Tibial nerve (tissue), 4 donors: ENCODE measurements at places on chromosomes 7 and 10. TPM values are rescaled to one million over a fixed set of nuclear protein-coding genes. Genes with fewer than 3 reads are reported as not detected.

DNA sequence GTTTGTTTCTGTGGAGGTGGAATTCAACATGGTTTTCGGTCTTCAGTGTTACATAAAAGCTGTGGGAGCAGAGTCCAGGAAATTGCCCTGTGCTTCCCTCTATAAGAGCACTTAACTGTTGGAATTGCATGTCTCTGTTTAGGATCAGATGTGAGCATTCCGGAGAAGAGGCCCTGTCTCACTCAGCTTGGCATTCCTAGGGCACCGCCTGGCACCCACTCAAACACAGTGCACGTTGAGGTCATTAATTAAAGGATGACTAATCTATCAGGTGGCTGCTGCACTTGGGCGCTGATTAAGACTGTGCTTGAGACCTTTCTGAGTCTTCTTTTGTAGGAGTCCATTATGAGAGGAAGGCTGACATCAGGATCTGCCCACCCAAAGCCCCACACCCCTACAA lies 82.8 kb upstream of the VIPR2 start:
- DNase-seq, result no peak

DNA sequence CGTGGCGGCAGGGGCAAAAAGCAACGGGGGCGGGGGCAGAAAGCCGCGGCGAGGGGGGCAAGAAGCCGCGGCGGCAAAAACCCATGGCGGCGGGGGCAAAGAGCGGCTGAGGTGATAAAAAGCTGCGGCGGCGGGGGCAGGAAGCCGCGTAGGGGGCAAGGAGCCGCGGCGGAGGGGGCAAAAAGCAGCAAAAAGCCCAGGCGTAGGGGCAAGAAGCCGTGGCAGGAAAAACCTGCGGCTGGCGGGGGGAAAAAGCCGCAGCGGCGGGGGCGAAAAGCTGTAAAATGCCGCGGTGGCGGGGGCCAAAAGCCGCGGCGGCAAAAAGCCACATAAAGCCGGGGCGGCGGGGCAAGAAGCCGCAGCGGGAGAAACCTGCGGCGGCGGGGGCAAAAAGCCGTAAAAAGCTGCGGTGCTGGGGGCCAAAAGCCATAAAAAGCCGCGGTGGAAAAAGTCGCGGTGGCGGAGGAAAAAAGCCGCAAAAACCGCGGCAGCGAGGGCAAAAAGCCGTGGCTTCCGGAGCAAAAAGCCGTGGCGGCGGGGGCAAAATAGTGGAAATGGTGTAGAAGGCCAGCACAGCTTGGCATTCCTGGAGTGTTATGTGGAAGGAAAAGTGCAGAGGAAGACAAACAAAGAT lies 487.8 kb downstream of the ZNF33B start:
- DNase-seq, result no peak

GRCh38 chr7:41002741-41003610 lies 699.9 kb downstream of the INHBA start:
- DNase-seq, result no peak

- no peak for DNase-seq
Observed at GRCh38 chr7:100476101-100476780, 2.8 kb downstream of the TSC22D4 start.

- DNase-seq, result no peak
Observed at GRCh38 chr7:4835398-4836205, 26.2 kb downstream of the PAPOLB start.

GRCh38 chr10:120422457-120422856 lies 34.6 kb upstream of the PLPP4 start:
- DNase-seq, result no peak

- no peak for DNase-seq
Observed at GRCh38 chr7:90383422-90383821, 19.8 kb upstream of the CLDN12 start.

GRCh38 chr10:14605231-14605925 lies 169.3 kb downstream of the FAM107B start:
- DNase-seq, result no peak

DNA sequence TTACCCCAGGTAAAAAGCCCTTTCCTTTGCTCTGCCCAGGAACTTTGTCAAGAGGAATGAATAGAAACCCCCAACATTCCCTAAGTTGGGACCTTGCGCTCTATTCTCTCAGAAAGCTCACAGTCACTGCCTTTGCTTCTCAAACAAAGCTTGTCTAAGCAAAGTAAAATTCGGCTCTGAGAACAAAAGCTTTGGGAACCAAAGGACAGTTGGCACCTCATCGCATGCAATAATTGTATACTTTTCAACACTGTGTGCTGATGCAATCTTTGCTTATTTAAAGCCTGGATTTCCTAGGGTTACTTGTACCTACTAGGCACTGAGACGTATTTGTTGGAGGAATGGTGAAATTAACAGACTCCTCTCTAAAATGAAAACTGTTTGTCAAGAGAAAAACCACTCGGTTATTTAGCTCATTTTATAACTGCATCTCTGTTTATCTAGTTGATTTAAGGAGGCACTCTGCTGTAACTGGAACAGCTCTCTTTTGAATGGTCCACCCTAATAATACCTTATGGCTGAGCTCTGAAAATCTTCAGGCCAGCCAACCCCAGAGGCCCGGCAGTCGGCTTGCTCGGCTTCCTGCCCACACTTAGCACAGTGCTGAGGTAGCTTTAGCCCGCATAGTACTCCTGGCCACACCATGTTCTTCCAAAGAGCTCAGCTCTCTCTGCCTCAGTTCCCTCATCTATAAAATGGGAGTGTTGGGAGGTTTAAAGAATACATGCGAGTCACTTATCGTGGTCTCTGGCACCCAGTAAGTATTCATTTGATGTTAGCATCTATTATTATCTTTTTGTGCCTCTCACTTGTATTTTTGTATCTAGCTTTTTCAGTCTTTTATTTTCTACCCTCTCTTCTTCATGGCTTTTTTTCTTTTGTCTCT lies 80.2 kb upstream of the PRR15 start:
- DNase-seq, result no peak

DNA sequence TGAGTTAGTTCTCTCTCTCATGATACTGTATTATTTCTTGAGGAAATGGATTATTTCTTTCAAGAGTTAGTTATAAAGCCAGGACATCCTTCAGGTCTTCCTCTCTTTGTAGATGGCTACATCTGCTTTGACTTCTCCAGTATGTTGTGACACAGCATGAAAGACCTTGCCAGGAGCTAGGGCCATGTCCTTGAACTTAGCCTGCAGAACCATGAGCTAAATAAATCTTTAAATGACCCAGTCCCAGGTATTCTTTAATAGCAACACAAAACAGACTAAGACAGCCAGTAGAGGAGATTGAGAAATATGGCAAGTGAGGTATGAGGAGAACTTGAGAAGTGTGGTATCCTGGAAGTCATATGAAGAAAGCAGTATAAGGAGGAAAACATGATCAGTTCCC lies 214.9 kb upstream of the PPP1R3A start:
- no peak for DNase-seq

- no peak for DNase-seq
Observed at GRCh38 chr10:128642023-128642422, 515.8 kb upstream of the MKI67 start.

- DNase-seq, result no peak
Observed at GRCh38 chr7:66157060-66157459, 42.4 kb downstream of the CRCP start.

DNA sequence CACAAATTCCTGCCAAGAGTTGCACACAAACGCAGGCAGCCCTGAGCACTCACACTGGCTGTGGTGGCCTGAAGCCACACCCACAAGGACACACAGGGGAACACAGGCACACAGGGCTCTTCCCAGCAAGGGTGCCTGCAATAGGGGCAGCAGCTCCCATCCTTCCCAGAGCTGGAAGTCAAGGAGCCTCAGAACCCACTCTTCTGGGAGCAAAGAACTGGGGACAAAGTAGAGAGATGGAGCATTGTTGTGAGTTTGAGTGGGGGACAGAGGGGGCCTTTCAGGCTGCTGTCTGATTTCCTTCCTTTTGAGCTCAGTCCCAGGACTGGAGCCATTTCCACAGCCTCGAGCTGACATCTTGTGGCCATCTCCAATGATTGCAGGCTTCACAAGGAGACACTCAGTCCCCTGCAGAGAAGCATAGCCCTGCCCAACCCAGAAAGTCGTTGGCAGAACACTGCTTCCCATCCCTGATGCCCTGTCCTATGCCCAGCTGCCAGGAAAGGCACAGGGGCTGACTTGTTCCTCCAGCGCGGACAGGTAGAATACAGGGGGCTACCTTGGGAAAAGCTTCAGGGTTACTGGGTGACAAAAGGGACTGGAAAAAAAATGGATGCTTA lies 34.4 kb upstream of the SLF2 start:
- no peak for DNase-seq

GRCh38 chr7:133330085-133330484 lies 77.2 kb downstream of the EXOC4 start:
- DNase-seq, result no peak

- no peak for DNase-seq
Observed at GRCh38 chr7:69723663-69724062, 125.4 kb downstream of the AUTS2 start.

DNA sequence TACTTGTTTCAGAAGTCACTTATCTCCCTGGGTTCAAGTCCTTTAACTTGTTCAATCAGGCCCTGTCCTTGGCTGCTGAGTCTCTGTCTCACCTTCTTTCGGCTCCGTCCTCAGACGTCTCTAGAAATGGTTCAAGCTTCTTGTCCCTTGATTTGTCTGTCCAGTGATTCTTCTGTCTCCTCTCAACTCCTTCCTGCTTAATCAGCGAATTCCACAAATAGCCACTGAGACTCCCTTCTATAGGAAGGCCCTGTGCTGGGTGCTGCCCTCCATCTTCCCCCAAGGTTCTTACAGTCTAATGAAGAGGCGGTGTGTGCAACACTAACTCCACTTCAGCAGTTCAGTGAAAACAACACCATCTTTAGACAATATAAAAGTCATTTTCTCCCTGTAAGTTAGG lies 12.7 kb downstream of the FAM241B start:
- no peak for DNase-seq

- no peak for DNase-seq
Observed at GRCh38 chr7:129886167-129886817, 66.5 kb downstream of the UBE2H start.

DNA sequence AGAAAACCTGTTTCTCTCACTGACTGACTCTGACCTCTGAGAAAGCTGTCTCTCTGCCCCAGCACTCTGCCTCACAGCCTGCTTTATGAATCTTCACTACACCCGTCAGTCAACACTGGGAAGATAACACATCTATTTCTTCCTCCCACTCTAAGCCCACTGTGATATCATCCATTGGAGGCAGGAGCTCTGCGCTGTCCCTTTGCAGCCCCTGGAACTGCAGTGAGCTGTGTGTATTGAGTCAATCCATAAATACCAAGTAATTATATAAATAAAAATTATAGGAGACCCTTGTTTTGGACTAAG lies 17.2 kb upstream of the FXYD4 start:
- DNase-seq, result no peak

DNA sequence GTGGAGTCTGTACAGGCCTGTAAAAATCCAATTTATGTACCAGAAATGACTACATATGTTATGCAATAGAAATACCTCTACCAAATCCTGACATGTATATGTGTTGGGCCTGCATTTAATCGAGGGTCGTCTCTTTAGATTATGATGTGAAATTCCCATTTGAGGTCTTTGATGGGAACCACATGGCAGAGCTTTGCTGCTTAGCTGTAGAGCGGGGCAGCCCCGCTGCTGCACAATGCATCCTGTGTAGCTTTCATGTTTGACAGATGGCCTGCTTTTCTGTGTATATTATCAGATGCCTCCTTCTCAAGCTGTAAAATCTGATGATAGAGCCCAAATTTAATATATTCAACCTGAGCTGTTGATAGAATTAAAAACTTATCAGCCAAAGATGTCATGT lies 65.8 kb downstream of the RAB18 start:
- DNase-seq, result no peak

- DNase-seq, result no peak
Observed at GRCh38 chr10:8790390-8790789, 735.9 kb downstream of the GATA3 start.

- DNase-seq, result no peak
Observed at GRCh38 chr7:8965177-8965576, 531.8 kb downstream of the NXPH1 start.

DNA sequence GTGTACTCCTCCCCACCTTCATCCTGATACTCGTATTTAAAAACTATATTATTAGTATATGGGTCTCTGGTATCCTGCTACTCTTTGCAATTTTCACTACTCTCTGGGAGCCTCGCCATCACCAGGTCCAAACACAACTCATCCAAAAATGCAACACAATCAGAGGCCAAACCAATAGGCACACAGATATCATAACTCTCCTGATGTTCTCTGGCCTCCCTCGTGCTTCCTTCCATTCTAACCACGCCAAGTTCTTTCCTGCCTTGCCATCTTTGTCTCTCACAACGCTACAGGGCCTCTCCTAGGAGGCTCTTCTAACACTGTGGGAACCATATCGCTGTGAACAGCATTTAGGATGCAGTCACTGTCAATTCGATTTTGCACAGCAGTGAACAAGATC lies 7.3 kb downstream of the RHEB start:
- no peak for DNase-seq

DNA sequence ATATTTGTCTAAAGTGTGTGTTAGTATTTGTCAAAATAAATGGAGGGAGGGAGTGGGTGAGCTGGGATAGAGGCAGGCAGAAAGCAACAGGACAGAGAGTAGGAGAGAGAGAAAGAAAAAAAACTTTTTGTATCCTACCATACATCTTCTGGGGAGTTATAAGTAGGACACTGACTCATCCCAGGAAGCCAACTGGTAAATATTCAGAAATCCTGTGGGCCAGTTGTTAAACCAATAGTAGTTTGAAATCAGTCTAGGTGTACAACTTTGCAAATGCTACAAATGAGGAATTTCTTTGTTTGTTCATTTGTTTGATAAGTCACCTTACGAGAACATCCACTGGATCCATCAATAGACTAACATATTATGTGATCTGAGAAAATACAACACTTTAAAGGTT lies 980.9 kb downstream of the GATA3 start:
- DNase-seq, result no peak

GRCh38 chr10:42475168-42476098 lies 162.9 kb downstream of the ZNF33B start:
- no peak for DNase-seq

GRCh38 chr7:131826960-131827359 lies 270.5 kb upstream of the PODXL start:
- DNase-seq, result no peak

- DNase-seq, result no peak
Observed at GRCh38 chr7:19437446-19437845, 271.4 kb downstream of the POLR1F start.

- no peak for DNase-seq
Observed at GRCh38 chr10:14727465-14727864, 47.2 kb downstream of the FAM107B start.

Gene MAD1L1
- 60.3 TPM for total RNA-seq

Gene HOXA10
- total RNA-seq, result 34.1 TPM

Gene LIPN
- not detected for total RNA-seq

Gene SPDYE9
- total RNA-seq, result not detected

Gene ZNF488
- not detected for total RNA-seq

Gene BCCIP
- 40.0 TPM for total RNA-seq

Gene BAMBI
- total RNA-seq, result 16.7 TPM

Gene PRKAR2B
- total RNA-seq, result 54.6 TPM

Gene WEE2
- not detected for total RNA-seq

Gene FAM171A1
- total RNA-seq, result 31.2 TPM

Gene OPN1SW
- total RNA-seq, result not detected

Gene METTL27
- total RNA-seq, result not detected

Gene TAS2R5
- total RNA-seq, result 4.8 TPM

Gene SLC25A13
- total RNA-seq, result 29.5 TPM

Gene SVOPL
- total RNA-seq, result not detected

Gene SCD
- total RNA-seq, result 189 TPM

Gene IGFBP1
- not detected for total RNA-seq

Gene ZEB1
- total RNA-seq, result 84.6 TPM
